GM10248 (cell line): ENCODE measurements at places on chromosomes 11 and 22.

DNA sequence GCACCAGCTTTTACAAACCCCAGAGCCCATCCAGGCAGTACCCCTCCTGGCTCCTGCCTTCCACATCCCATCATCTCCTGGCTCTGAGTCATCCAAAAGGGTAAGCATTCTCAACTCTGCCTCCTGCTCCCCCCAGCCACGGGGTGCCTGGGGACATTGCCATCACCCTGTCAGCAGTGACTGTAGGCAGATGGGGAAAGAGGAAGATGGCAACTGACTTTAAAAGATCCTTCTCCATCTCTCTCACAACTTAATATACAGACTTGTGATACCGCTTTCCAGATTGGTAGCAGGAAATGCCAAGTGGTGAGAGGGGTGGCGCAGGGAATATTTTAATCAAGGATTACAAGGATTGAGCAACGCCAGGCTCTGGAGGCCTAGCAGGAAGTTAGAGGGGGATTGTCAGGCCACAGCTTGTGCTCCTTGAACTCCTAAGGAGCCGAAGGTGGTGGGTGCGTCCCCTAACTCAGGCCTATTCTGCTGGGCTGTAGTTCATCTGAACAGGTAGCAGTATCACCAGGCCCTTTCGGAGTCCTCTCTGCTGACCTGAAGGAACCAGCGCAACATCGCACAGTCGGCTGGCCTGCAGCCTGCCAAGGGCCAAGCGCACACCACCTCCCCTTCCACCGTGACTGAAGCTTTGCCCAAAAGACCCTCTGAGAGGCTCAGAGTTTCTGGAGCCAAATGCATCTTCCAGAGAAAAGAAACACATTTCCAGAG, 83.3 kb downstream of the ZC3H12C start:
- no peak for DNase-seq

- peak; percentile 52 for DNase-seq
Measured at GRCh38 chr11:66728038-66728692, 851 bp downstream of the SPTBN2 start.

- DNase-seq, result no peak
Measured at GRCh38 chr11:102577182-102577581, 46.6 kb upstream of the MMP7 start.

- DNase-seq, result no peak
Measured at GRCh38 chr22:45598596-45599217, 72.9 kb upstream of the ATXN10 start.

- DNase-seq, result no peak
Measured at GRCh38 chr11:18137186-18137800, 4.9 kb downstream of the MRGPRX3 start.

DNA sequence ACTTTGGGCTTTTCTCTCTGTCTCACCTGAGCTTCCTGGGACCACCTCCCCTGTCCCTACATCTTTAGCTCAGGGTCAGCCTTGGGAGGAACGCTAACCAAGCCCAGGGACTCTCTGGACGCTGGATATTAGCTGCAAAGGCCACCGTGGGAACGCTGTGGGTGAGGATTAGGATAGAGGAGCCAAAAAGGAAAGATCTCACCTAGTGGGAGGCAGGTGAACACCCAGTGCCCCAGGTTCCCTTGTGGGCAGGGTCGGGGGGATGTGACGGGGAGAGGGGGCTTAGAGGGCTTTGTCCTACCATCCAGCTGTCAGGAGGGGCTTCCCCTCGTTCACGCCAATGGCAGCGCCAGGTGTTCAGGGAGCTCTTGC, 50.2 kb downstream of the LINC01488 start:
- no peak for DNase-seq

- no peak for DNase-seq
Measured at GRCh38 chr22:46660604-46661201, 40.5 kb downstream of the GRAMD4 start.

DNA sequence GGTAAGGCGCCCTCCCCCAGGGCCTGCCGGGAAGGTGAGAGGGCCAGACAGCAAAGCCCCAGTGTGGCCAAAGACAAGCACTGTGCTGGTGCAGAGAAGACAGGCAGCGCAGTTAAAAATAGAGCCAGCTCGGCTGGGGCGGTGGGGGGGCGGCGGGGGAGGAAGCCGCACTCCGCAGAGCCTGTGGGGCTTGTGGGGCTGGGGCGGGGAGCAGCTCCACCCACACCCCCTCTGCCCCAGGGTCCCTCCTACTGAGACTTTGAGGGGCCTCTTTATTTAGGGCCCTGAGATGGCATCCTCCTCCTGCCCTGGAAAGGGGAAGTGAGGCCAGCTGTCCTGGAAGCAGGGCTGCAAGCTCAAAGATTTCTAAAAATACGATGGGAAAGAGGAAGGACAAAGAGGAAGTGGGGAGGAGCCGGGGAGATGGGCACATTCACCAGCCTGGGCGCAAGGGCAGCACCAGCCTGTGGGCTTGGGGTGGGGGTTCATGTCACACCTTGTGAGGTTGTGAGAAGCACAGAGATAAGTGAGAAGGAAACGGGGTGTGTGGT, 2.6 kb downstream of the CYTH4 start:
- DNase-seq, result peak; percentile 68

GRCh38 chr22:48511781-48512327, 1315.8 kb downstream of the BRD1 start:
- no peak for DNase-seq

DNA sequence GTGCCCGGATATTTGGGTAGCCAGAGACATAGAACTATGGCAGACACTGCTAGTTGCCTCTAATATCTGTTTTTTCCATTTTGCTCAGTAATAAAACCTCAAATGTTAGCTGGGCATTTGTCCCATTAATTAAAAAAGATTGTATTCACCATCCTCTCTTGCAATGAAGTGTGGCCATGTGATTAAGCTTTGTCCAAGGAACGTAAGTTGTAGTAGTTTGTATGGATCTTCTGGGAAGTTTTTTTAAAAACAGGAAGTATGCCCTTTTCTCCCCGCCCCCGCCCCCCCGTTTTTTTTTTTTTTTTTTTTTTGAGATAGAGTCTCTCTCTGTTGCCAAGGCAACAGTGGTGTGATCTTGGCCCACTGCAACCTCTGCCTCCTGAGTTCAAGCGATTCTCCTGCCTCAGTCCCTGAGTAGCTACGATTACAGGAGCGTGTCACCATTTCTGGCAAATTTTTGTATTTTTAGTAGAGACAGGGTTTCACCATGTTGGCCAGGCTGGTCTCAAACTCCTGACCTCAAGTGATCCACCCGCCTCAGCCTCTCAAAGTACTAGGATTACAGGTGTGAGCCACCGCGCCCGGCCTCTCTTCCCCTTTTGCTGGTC, 1.7 kb upstream of the TMEM135 start:
- no peak for DNase-seq

DNA sequence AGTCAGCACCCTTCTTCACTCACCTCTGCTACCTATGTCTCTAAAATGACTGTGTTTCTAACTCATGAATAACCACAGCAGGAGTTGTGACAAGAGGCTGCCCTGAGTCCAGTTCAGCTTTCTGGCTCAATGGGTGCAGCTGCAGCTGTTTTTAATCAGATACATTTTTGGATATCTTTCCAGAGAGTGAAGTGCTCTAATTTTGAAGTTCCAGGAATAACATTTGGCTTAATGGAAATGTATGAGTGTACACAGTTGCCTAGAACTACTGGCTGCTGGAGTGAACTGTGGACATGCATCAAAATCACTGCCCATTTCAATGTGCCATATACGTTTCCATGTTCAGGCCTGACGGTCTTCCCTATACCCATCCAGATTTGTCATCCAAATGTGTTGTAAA, 769.5 kb upstream of the ANO3 start:
- DNase-seq, result no peak

DNA sequence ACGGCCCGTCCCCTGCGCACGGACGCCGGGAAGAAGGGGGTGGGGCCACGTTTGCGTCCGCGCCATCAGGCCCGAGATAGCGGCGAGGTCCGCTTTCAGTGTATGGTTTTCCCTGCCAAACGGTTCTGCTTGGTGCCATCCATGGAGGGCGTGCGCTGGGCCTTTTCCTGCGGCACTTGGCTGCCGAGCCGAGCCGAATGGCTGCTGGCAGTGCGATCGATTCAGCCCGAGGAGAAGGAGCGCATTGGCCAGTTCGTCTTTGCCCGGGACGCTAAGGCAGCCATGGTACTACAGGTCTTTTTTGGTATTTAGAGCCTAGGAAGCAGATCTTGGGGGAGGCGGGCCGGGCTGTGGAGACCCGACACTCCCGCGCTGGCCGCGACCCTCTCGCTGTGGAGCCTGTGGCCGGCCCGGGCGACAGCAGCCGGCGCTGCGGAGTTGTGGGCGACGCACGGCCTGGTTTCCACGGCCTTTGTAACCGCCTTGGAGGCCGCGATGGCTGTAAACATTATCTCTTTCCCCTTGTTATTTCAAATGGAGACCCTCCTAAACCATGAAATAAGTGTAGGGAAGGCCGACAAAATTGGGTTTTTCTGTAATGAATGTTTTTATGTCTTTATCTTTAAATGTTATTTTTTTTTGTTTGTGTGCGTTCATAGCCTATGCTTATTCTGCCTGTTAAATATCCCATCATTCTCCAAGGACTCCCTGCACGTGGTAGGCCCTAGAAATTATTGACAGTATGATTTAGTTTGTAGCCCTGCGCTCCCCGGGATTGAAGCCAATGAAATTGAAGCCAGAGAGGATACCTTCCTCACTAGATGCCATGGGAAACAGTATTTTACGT, at the start of gene AASDHPPT:
TSS of gene AASDHPPT (plus strand) at position 54 of the 847 bp plus-strand sequence. CDS start at position 103, 49 bp downstream.
- DNase-seq, result no peak

- no peak for DNase-seq
Measured at GRCh38 chr11:66555416-66555815, 8.7 kb downstream of the ACTN3 start.

DNA sequence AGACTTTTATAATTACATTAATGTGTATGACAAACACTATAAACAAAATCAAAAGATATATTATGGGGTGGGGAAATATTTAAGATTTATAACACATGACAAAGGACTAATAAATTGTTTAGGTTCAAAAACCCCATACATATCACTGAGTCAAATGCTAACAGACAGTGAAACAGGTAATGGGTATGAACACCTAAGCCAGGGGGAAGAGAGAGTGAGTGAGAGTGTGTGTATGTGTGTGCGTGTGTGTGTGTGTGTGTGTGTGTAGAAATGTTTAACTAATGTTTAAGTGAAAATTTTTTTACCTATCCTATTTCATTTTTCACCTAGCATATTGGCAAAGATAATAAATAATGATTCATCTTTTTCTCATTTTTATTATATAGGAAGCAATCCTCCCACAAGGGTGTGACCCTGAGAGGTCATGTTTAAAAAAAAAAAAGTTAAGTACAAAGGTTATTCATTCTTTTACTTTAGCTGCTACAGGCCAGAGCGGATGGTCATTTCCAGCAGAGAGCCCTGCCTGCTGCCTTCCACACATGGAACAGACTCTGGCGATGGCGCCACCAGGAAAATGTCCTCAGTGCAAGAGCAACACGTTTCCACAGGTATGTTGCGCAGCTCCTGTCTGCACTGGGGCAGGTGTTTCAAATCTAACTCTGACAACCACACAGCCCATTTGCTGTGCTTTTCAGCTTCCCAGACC, 72.9 kb downstream of the PISD start:
- DNase-seq, result no peak

- DNase-seq, result no peak
Measured at GRCh38 chr11:22626573-22627239, 1.1 kb upstream of the FANCF start.

GRCh38 chr11:76523147-76523546, 78.3 kb downstream of the EMSY start:
- no peak for DNase-seq

GRCh38 chr22:50694099-50694605, 21.5 kb downstream of the SHANK3 start:
- DNase-seq, result no peak

GRCh38 chr22:30348809-30349208, 7.9 kb downstream of the SF3A1 start:
- DNase-seq, result no peak
